ENCODE measurements at places on chromosomes 16 and 17.

GRCh38 chr16:29231244-29231643, 175.3 kb downstream of the NPIPB11 start:
- DNase-seq = no peak

DNA sequence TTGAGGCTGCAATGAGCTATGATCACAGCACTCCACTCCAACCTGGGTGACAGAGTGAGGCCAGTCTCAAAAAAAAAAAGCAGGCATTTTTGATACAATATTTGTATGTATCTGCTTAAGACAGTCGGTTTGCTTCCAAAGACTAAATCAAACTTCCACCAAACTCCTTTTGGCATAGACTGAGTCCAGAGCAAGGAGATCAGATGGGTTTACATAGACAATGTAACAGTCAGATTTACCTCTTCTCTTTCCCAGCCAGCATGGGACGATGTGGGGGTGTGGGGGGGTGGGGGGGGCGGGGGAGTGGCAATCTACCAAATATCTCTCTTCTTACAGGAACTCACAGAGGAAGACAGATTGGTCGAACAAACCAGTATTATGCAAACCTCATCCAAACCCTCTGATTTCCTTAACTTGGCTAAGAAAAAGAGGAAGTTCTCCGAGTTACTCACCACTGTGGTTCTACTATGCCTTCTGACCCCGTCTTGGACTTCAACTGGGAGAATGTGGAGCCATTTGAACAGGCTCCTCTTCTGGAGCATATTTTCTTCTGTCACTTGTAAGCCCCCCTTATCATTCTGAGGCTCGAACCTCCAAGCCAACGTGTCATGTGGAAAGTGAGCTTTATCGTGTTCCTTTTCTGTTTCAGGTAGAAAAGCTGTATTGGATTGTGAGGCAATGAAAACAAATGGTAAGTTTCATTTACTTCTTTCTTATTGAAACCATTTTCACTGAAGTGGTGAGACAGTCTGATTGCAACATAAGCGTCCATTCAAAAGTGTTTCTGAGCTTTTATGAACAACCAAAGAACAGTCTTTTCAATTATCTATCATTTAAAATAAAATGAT, at the start of gene MILR1:
Gene MILR1 (plus strand): TSS at position 451 of the 848 bp plus-strand sequence. CDS start 54 bp downstream, at position 505.
- no peak for DNase-seq

- no peak for DNase-seq
Measured at GRCh38 chr17:30337393-30337999, 3.6 kb upstream of the TMIGD1 start.

DNA sequence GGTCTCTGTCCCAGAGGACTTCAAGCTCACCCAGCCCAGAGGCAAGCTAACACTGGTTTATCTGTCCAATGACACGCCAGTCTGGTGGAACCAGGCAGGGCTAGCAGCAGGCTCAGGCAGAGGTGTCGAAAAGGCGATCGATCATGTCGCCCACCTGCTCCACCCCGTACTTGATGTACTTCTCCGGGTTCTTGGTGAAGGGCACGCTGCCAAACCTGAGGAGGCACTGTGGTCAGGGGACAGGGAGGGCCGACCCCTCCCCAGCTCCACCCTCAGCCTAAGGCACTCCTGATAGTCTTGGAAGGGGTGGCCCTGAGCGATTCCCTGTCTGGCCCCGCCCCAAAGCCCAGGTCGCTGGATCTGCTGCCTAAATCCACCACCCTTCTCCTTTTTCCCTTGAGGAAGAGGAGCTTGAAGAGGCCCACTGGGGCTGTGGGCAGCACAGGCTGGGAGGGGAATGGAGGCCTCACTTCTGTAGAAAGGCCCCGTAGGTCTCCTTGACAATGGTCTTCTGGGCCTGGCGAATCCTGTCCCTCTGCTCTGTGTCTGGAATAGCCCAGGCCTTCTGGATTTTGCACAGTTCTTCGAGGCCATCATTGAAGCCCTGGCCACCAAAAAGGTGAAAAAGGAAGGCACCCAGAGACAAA, 4.7 kb downstream of the ZACN start:
- DNase-seq = no peak

GRCh38 chr16:57590654-57591085, 37.8 kb upstream of the ADGRG1 start:
- no peak for DNase-seq

GRCh38 chr16:64122177-64122576, 999.7 kb downstream of the CDH11 start:
- no peak for DNase-seq

DNA sequence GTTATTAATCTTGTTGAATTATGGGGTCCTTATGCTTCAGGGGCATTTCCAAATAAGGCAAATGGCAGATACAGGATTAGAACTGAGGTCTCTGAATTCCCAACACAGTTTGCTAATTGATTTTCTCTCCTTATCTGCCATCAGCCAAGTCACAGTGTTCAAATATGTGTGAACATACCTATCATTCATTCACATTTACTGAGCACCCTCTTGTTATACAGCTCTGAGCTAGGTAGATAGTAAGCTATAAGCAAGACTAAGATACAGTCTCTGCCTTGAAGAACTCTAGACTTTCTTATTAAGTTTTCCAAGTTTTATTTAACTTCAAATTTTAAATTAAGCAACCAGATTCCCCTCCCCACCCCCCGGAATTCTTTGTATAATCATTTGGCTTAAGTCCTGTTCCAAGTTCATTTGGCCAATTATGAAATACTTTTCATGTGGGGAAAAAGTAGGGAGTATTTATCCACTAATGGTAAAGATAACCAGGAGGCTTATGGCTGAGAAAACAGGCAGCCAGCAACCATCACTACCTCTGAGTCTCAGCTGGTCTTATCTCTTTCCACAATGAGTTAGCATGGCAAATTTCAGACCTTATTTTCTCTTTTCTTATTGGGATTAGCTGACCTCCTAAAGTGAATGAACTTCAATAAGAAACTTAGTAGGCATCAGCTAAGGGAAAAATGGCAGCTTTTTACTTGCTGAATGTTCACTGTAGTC, 31.4 kb upstream of the CORO6 start:
- DNase-seq = peak; percentile 31

- no peak for DNase-seq
Measured at GRCh38 chr17:44972953-44973352, 4.8 kb upstream of the C1QL1 start.

- no peak for DNase-seq
Measured at GRCh38 chr16:54477714-54478113, 191.1 kb upstream of the IRX3 start.

- DNase-seq = peak; percentile 57
Measured at GRCh38 chr16:12257926-12258561, 281.5 kb downstream of the SNX29 start.

- DNase-seq = peak; percentile 28
Measured at GRCh38 chr16:82639666-82640336, 13.0 kb downstream of the CDH13 start.

- DNase-seq = no peak
Measured at GRCh38 chr17:1947743-1948516, 77.2 kb downstream of the RTN4RL1 start.

DNA sequence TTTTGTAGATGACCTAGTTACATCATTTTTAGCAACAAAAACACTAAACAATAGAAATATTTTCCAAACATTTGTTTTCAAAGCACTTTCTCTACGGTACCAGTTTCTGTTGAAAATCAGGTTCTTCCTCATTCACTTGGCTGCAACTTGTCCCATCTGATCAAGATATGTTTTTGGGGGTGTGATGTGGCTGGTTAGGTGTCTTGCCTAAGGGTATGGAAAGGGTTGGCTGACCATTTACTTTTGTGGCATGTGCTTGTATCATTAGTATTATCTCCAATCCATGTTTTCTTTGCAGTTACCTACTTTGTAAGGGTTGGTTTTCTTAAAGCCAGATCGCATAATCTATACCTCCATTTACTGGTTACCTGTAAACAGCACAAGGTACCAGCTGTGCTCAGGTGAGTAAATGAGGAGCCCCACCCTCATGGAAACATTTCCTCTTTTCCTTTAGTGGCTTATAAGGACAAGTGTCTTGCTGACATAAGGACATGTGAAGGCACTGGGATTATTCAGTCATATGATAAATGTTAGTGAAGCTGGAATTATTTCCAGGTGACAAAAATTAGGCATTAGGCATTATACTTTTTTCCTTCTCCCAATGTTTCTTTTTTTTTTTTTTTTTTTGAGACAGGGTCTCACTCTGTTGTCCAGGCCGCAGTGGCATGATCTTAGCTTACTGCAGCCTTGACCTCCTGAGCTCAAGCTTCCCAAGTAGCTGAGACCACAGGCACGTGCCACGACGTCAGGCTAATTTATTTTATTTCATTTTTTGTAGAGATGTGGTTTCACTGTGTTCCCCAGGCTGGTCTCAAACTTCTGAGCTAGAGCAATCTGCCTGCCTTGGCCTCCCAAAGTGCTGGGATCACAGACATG, 162.0 kb downstream of the CCDC182 start:
- no peak for DNase-seq

GRCh38 chr16:50282010-50282538, 15.7 kb downstream of the ADCY7 start:
- no peak for DNase-seq

DNA sequence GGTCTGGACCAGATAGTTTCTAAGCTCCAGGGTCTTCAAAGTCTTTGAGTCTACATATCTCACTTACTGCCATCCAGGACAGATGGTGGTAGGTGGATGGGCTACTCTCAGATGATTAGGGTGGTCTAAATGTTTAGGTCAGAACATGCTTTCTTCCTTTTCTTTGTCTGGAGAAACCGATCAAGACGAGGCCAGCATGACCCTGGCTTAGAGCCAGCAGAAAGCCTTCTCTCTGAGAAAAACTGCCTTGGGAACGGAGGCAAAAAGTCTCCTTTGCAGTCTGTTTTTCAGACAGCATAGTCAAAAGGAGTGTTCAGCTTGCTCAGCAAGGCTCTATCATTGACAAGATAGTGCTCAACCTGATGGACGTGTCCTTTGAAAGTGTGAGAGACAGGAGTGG, 48.8 kb downstream of the SPACA3 start:
- DNase-seq = no peak

All from NCI-H524 (cell line).